Activated CD8-positive, alpha-beta memory T cell treated with anti-CD3 and anti-CD28 coated beads, Interleukin-2, amount 50 U/mL, for 48 hours (primary cell): ENCODE measurements at places on chromosomes 2 and 18.
A peak's percentile ranks its signal among the peaks of the same experiment; 100 is the strongest.

DNA sequence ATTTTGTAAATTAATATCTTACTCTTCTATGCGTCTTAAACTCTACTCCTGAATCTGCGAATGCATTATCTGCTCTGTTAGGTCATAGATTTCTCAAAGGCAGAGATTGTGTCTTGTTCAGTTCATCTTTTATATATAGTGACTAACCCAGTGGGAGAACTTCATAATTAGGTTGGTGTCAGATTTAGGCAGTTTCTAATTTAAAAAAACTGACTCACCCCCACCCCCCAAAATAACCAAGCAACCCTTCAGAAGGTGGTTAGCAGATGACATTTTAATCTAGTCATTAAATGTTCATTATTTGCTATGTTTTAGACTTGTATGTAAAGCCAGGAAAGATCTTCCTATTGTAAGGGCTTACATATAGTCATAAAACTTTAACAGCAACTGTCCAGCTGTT is 10.4 kb downstream of the SERPINB12 start:
- DNase-seq, result no peak

GRCh38 chr18:58148954-58149471 is 105.0 kb downstream of the NEDD4L start:
- DNase-seq, result no peak

- no peak for DNase-seq
Measured at GRCh38 chr2:135893374-135893794, 17.1 kb upstream of the MCM6 start.

- no peak for DNase-seq
Measured at GRCh38 chr2:211127501-211127900, 571.1 kb downstream of the CPS1 start.

DNA sequence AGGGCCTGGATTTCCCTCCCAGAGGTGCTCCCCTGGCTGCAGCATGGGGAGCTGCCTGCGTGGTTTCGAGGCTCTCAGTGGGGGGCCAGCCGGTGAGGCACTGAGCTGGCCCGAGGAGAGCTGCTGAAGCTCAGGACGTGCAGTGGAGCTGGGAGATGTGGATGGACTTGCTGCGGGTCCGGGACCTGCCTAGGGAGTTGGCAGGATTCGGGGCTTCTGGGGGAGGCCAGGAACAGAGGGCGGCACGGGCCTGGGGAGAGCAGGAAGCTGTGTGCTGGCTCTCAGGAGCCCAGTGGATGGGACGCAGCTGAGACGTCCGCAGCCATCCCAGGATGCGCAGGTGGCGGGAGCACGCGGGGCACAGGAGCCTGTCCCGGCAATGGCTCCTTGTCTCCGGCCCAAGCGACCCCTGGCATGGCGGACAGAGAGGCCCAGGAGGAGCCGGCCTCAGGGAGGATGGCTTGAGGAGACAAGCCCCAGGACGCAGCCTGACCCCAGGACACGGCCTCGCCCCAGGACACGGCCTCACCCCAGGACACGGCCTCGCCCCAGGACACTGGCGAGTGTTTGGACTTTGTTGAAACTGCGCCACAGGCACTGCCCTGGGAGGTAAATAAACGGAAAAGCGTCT is 116.1 kb downstream of the NFATC1 start:
- peak; percentile 43 for DNase-seq

DNA sequence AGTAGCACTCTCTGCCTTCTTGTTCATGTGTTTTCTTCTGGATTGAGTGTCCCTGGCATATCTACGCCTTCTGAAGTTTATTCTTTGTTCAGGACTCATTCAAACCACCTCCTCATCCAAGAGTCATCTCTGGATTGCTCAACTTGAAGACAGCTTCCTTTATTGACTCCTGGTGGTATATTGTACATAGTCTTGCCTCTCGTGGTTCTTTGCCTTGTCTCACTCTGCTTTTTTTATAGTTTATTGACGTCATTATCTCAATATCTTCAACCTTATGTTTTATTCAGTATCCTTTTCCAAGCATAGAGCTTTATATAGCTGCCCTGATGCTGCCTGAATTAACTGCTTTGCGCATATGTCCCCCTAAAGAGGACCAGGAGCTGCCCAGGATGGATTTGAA is 161.7 kb downstream of the INSIG2 start:
- no peak for DNase-seq

DNA sequence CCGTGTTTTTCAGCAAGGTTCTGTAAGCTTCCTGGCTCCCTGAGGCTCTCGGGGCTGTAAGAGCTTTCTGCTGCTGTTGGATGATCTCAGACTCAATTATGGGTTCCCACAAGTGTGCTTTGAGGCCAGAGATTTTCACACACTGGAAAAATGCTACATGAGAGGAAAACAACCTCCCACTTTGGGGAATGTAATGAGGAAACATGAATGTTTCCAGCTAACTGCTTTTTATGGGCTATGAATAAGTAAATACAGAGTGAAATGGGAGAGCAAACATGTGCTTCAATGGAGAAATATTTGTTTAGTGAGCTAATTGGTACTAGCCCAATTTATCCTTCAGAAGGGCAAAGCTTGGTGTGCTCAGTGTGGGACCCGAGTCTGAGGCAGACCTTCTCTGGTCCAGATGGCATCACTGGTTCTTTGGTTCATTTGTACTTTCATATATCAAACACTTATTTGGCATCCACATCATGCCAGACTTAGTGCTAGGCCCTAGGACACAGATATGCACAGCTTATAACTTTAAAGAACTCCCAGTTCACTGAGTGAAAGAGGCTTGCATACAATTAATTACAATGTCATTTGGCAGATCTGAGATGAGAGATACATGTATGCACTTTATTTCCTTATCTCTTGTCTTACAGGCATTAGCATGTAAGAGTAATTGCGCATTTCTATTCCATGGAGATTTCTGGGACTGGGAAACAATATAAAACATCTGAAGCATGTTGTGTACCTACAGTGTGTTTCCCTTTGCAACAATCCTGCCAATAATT is 248.8 kb downstream of the RDH14 start:
- DNase-seq, result no peak

DNA sequence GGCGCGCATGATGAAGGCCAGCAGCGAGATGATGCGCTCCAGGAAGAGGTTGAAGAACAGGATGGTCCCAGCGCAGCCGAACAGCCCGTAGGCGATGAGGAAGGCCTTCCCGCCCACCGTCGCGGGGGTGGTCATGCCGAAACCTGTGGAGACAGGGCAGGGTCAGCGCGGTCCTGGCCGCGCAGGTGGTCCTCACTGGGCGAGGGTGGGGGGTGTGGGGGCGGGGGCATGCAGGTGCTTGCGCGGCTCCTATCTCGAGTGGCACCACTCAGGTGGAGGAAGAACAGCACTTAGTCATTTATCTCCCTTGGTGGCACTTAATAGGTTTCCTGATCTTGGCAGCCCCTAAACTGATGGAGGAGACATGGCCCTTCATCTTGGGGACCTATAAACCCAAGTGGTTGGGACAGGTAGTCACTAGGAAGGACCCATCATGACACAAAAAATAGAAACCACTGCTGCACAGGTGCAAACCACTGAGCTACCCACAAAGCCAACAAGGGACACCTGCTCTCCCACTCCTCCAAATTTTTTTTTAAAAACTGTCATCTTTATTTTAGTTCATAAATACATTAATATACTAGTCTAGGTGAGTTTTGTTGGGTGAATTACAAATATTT is 118.8 kb downstream of the MSH2 start:
- no peak for DNase-seq

DNA sequence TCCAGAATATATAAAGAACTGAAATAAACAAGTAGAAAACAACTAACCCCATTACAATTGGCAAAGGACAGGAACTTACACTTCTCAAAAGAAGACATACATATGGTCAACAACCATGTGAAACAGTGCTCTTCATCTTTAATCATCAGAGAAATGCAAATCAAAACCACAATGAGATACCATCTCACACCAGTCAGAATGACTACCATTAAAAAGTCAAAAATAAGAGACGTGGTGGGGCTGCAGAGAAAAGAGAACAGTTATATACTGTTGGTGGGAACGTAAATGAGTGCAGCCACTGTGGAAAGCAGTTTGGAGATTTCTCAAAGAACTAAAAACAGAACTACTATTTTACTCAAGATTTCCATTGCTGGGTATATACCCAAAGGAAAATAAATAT is 1696.3 kb upstream of the TMEFF2 start:
- no peak for DNase-seq

DNA sequence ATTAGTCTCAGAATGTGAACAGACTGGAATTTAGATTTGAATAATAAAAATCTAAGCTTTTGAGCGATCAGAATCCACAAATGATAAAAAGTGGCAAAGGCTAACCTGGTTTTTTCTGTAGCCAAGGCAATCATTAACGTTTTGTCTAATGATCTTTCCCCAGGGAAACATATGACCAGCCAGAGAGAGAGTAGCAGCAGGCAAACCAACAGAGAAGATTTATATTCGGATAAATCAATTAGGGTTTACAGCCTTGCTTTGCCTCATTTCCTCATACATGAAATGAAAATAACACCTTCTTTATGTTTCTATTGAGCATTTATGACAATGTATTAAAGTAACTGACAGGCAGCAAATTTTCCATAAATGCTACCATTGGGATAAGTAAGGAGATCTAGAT is 14.5 kb downstream of the TIA1 start:
- DNase-seq, result no peak

DNA sequence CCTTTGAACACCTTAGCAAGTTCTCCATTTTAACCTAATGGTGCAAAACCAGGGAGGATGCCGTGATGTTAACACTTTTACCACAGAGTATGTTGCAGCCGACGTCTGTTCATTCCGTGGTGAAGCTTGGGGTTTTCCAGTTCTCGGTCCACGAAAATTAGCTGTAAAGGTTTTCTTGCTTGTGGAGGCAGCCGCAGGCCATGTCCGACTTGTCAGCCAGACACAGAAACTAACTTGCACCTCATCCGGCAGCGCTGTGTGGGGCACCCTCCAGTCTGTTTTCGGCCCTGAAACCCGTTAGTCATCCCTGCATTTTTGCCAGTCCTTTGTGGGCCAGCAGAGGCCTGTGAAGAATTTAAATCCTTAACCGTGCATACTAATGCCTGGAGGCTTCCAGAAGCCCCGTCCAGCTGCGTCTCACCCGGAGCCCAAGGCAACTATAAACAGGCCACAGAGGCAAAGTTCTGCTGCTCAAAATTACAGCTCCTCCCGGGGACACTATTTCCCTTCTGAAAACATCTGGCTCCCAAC is 70.6 kb downstream of the SH3YL1 start:
- DNase-seq, result no peak

GRCh38 chr2:169683054-169683424 is 11.2 kb downstream of the CFAP210 start:
- DNase-seq, result no peak
